ENCODE measurements at places on chromosomes 1 and 21.

DNA sequence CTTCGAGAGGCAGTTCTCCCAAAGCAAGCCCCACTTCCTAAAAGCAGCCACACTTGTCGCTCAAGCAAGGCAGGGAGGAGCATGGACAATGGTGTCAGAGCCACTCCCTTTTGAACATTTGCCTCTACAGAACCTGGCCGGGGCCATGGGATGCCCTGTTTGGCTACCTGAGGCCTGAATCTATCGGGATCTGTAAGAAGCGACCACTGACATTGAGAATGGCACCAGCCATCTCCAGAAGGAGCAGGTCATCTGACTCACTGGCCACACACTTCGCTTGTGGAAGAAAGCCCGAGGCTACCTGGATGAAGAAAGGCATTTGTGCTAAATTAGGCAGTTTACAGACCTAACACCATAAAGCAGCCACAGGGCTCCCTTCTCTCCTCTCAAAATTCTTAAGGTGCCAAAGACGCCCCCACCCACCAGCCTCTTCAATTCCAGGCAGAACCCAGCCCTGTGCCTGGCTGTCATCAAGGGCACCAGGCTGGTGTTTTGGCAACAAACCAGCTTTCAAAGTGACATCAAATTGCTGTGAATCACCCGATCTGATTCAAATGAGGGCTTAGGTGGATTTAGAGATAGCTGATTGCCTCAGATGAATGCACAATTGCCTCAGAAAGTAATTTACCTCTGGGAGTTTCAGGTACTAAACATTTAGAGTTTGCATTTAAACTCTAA lies 104.8 kb downstream of the ETS2 start:
- H3K27me3 ChIP-seq = no peaks in the 10 kb centered on the region
- no peak overlapping the region for H3K27ac ChIP-seq
- no peak for DNase-seq
- H3K4me3 ChIP-seq = no peak overlapping the region
- H3K36me3 ChIP-seq = no peaks in the 10 kb centered on the region

GRCh38 chr1:15201849-15202551 lies 45.0 kb upstream of the FHAD1 start:
- no peaks in the 10 kb centered on the region for H3K36me3 ChIP-seq
- no peaks in the 10 kb centered on the region for H3K4me1 ChIP-seq
- no peak overlapping the region for H3K27ac ChIP-seq
- no peak overlapping the region for H3K4me3 ChIP-seq
- no peak for DNase-seq

- H3K27ac ChIP-seq = peak overlapping the region; percentile 89
- DNase-seq = no peak
- peaks cover 25% of the 10 kb centered on the region for H3K36me3 ChIP-seq
- no peak overlapping the region for H3K4me3 ChIP-seq
- H3K4me1 ChIP-seq = peaks cover 10% of the 10 kb centered on the region
- H3K27me3 ChIP-seq = no peaks in the 10 kb centered on the region
These were observed 14.9 kb downstream of the MIA3 start for GRCh38 chr1:222632749-222633148.

GRCh38 chr1:208455821-208456220 lies 211.6 kb upstream of the PLXNA2 start:
- no peaks in the 10 kb centered on the region for H3K36me3 ChIP-seq
- H3K4me3 ChIP-seq = no peak overlapping the region
- H3K27ac ChIP-seq = no peak overlapping the region
- no peak for DNase-seq

- H3K4me3 ChIP-seq = no peak overlapping the region
- H3K36me3 ChIP-seq = no peaks in the 10 kb centered on the region
- no peaks in the 10 kb centered on the region for H3K27me3 ChIP-seq
- no peaks in the 10 kb centered on the region for H3K4me1 ChIP-seq
- DNase-seq = no peak
These were observed 1613.6 kb upstream of the PRMT6 start for GRCh38 chr1:105442901-105443300.

GRCh38 chr1:226344441-226345259 lies 35.7 kb upstream of the LIN9 start:
- no peak overlapping the region for H3K4me3 ChIP-seq
- H3K27ac ChIP-seq = no peak overlapping the region
- H3K4me1 ChIP-seq = no peaks in the 10 kb centered on the region
- DNase-seq = no peak

DNA sequence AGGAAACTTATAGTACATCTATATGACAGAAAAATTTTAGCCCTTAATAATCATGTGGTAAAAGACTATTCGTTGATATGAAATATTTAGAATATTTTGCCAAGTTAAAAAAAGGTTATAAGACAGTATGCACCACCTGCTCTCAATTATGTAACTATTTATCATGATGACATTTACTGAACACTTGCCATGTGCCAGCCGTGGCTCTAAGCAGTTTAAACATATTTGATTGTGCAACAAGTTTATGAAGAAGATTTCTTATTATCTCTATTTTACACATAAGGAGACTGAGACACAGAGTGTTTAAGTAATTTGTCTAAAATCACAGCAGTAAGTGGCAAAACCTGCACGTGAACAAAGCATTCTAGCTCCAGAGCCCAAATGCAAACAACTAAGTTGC lies 199.3 kb upstream of the JUN start:
- H3K4me3 ChIP-seq = no peak overlapping the region
- no peak for DNase-seq
- H3K4me1 ChIP-seq = peaks cover 32% of the 10 kb centered on the region
- no peaks in the 10 kb centered on the region for H3K27me3 ChIP-seq

DNA sequence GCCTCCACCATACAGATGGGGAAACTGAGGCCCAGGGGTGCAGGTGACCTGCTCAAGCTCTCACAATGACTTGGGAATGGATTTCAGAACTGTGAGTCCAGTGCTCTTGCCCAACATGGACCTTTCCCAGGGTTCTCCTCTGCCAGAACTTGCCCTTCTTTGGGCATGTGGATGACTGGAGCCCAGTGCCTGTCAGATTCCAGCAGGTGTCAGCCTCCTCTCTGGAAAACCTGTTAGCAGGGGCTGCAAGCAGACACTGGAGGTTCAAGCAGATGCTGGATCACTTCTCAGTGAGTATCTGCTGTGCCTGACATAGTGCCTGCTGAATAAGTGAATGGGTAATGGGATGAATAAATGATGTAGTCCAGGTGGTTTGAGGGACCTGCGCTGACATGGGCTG lies 314.2 kb upstream of the POU3F1 start:
- H3K36me3 ChIP-seq = no peaks in the 10 kb centered on the region
- H3K4me1 ChIP-seq = no peaks in the 10 kb centered on the region

DNA sequence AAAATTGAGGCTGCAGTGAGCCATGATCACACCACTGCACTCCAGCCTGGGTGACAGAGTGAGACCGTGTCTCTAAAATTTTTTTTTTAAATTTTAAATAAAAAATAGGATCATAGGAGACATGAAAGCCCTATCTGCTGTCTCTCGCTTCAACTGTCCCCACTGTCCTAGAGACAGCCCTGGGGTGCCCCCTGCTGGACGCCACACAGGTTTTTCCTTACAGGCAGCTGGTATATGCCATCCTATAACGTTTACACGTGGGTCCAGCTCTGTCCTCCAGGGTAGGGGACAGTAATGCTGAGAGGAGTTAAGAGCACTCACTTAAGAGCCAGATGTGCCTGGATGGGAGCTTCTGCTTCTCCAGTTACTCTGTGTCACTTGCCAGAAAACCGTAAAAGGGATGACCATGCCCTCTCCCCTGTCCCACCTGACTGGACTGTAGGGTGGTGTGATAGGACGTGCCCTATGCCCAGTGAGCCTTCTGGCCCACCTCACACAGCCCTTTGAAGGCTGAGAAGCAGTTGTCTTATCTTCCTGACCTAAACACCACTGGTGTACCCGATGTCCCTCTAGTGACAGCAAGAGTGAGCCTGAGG lies 8.5 kb downstream of the FBXO2 start:
- H3K4me1 ChIP-seq = peaks cover 14% of the 10 kb centered on the region
- no peaks in the 10 kb centered on the region for H3K36me3 ChIP-seq
- no peaks in the 10 kb centered on the region for H3K27me3 ChIP-seq

- no peak for DNase-seq
- no peak overlapping the region for H3K27ac ChIP-seq
- H3K27me3 ChIP-seq = peaks cover 1% of the 10 kb centered on the region
- no peaks in the 10 kb centered on the region for H3K36me3 ChIP-seq
- H3K4me3 ChIP-seq = no peak overlapping the region
These were observed 33.6 kb downstream of the CAMK1G start for GRCh38 chr1:209617047-209617673.

DNA sequence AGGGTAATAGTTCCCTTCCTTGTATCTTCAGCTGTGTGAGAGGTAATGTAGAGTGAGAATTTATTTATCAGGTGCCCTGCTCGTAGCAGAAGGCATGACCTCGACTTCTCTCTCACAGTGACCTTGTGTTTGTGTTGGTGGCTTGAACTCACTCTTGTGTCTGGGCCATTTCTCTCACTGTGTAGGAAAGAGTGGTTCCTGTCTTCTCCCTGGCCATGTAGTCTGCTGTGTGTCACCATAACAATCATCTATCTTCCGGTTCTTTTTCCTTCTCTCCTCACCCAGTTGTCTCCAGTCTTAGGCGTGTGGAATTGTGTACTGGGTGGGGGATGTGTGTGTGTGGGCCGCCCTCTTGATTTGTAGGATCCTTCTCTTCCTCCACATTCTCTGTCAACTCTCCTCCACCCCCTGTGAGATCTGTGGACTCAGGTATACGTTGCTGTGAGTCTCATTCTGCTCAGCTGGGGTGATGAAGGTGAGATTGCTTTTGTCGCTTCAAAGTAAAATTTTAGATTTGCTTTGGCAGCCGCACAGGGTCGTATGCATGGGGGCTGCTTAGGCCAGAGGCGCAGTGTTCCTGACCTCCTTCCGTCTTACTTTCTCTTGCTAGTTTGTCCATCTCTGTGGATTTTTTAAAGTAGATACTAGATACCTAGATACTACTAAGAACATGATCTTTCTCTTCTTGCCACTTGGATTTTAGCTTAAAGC lies 31.6 kb downstream of the MAPKAPK2 start:
- peaks cover 82% of the 10 kb centered on the region for H3K4me1 ChIP-seq
- peak overlapping the region; percentile 63 for H3K4me3 ChIP-seq
- peak overlapping the region; percentile 33 for H3K27ac ChIP-seq
- no peaks in the 10 kb centered on the region for H3K27me3 ChIP-seq
- H3K36me3 ChIP-seq = no peaks in the 10 kb centered on the region

- no peak overlapping the region for H3K4me3 ChIP-seq
- H3K27ac ChIP-seq = no peak overlapping the region
- peaks cover 13% of the 10 kb centered on the region for H3K4me1 ChIP-seq
- no peaks in the 10 kb centered on the region for H3K36me3 ChIP-seq
These were observed 143.3 kb downstream of the GREM2 start for GRCh38 chr1:240468656-240469055.

DNA sequence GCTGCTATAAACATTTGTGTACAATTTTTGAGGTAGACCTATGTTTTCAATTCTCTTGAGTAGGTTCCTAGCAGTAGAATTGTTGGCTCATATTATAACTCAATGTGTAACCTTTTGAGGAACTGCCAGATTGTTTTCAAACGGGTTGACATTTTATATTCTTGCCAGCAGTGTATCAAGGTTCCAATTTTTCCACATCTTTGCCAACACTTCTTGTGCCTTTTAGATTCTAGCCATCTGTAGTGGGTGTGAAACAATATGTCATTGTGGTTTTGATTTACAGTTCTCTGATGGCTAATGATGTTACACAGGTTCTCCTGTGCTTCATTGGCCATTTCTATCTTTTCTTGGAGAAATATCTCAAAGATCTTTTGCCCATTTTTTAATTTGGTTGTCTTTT lies 36.4 kb downstream of the MAP3K7CL start:
- no peak for DNase-seq
- no peaks in the 10 kb centered on the region for H3K27me3 ChIP-seq
- no peak overlapping the region for H3K27ac ChIP-seq
- peaks cover 4% of the 10 kb centered on the region for H3K4me1 ChIP-seq
- H3K36me3 ChIP-seq = peaks cover 16% of the 10 kb centered on the region
- no peak overlapping the region for H3K4me3 ChIP-seq

DNA sequence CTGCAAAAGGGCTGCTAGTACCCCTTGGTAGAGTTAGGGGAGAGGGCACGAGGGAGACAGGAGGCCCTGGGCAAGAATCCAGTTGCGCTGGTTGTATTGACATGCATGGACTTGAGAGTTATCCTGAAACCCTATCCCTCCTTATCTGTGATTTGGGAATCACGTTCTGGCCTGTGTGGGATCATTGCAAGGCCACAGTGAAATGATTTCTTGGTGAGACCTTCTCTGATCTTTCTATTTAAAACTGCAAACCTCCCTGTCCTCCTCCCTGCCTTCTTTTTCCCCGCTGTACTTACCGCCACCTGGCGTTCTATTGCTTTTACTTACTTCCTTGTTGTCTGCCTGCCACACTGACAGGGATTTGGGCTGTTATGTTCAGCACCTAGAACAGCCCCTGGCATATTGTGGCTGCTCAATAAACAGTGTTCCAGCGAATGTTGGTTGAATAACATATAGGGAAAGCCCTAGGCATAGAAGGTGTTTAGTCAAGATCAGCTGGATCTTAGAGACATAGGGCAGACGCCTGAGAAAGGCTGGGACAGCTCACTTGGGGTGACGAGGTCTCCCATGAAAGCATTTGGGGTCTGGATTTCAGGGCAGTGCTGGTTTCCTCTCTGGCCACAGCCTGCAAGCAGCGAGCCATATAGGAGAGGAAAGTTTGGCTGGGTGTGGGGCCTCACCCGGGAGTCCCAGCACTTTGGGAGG lies 25.6 kb downstream of the ALPL start:
- no peak overlapping the region for H3K27ac ChIP-seq
- no peaks in the 10 kb centered on the region for H3K4me1 ChIP-seq
- H3K36me3 ChIP-seq = no peaks in the 10 kb centered on the region

DNA sequence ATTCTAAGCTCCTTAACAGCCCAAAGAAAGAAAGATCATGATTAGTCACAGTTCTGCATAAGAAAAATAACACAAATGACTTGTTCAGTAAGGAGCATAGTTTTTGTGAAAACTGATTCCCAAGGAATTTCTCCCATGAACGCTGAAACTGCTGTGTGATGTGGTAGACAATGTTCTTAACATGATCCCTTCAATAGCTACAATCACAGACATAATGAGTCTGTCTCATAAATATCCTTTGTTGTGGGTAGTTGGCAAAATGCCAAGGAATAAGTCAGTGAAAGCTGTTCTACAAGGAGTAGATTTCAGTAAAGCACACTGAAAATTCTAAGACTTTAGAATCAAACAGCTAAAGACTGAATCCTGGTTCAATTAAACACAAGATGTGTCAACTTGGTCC lies 404.8 kb downstream of the HLX start:
- peaks cover 20% of the 10 kb centered on the region for H3K27me3 ChIP-seq
- no peak for DNase-seq
- H3K4me3 ChIP-seq = no peak overlapping the region
- no peaks in the 10 kb centered on the region for H3K36me3 ChIP-seq
- no peaks in the 10 kb centered on the region for H3K4me1 ChIP-seq

GRCh38 chr1:84506729-84507453 lies 510 bp upstream of the GNG5 start:
- no peaks in the 10 kb centered on the region for H3K27me3 ChIP-seq
- H3K27ac ChIP-seq = peak overlapping the region; percentile 96
- peak overlapping the region; percentile 99 for H3K4me3 ChIP-seq
- no peaks in the 10 kb centered on the region for H3K36me3 ChIP-seq

Data from naive thymus-derived CD8-positive, alpha-beta T cell (primary cell).